ENCODE measurements at places on chromosomes 11 and 22.

DNA sequence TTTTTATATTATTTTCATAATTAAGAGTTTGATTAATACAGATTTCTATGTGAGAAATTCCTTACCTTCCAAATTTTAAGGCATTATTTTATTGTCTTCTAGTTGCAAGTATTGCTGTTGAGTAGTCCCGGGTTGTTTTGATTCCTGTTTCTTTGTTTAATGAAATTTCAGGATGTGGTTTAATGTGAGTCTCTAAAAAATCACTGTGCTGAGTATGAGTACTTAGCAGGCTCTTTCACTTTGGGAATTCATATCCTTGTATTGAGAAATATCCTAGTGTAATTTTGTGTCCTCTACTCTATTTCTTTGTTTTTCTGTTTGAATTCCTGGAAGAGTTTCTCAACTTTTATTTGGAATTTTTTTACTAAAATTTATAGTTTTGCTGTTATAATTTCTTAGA, 113.2 kb downstream of the TMEM135 start:
- DNase-seq = no peak

- DNase-seq = no peak
Observed at GRCh38 chr11:118673361-118674081, 5.9 kb downstream of the TREH start.

DNA sequence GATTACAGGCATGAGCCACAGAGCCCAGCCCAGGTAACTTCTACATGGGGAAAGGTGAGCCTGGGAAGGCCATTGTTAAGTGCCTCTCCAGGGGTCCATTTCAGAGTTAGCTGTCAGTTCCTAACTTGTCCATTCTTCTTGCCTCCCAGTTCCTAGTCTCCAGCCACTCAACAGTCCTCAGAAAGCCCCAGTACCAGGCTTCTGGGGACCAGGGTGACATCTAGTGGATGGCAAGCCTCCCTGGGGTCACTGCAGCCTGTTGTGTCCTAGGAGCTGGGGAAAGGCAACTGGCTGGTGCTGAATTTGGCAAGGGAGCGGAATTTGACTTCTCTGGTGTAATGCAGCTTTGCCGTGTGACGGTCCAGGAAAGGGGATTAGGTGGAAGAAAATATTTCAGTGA, 2.1 kb downstream of the LGALS12 start:
- peak; percentile 28 for DNase-seq

GRCh38 chr11:64291262-64291751, at the start of gene KCNK4:
KCNK4 (plus strand) TSS chr11:64291302; CDS start chr11:64293019, 1,717 bp downstream.
- no peak for DNase-seq

- no peak for DNase-seq
Observed at GRCh38 chr11:44835938-44836337, 109.2 kb downstream of the TSPAN18 start.

DNA sequence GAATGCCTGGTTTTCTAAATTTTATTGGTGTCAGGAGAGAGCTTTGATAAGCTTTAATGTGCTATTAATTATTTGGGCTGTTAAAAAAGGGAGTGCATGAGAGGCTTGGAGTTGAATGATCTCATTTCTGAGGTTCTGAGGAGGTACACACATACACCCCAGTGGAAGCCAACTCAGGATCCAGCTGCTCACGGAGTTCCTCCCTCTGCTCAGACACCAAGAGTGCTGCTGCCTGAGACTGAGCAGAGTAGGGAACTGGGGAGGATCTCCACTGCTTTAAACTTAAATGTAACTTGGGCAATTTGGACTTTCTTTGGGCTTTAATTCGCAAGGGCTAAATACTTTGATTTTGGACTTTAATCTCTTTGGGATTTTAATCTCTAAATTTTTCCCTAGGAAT, 414.4 kb upstream of the CADM1 start:
- DNase-seq = no peak

GRCh38 chr11:133636711-133637355, 104.5 kb upstream of the OPCML start:
- DNase-seq = no peak

DNA sequence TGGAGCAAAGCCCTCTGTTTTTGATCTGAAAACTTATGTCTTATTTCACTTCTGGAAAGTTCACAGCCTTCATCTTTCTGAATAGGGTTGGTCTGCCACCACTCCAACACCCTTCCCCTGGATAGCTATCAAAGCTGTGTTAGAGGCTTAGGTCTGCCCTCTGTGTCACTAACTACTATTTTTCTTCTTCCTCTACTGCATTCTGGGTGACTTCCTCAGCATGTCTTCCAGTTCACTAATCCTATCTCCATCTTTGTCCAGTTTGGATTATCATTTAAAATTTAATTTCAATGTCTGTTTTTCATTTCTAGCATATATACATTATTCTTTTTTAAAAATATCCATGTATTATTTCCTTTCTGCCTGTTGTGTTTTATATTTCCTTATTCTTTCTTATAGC, 84.6 kb downstream of the ZNRF3 start:
- DNase-seq = no peak

DNA sequence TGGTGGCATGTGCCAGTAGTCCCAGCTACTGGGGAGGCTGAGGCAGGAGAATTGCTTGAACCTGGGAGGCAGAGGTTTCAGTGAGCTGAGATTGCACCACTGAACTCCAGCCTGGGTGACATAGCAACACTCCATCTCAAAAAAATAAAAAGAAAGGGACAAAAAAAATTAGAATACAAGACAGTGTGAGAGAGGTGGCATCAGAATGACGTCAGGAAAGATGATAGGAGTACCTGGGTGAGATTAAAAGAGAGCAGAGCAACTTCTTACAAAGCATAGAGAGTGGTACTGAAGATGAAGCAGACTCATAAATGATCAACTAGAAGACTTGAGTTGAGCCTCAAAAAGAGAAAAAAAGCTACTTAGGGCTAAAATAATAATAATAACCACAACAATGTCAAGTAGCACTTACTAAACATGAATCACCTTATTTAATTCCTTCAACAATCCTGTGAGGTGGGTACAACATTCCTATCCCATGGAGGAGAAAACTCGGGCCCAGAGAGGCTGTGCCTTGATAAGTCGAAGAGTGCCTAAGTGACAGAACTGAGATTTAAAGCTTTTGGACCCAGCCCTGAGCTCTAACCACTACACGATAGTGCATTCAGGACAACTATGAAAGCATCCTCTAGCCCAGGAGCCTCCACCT, 5.2 kb upstream of the SLN start:
- no peak for DNase-seq

GRCh38 chr22:20558534-20558933, 51.1 kb downstream of the MED15 start:
- DNase-seq = no peak

- peak; percentile 13 for DNase-seq
Observed at GRCh38 chr11:70158201-70158600, 44.9 kb upstream of the FADD start.

GRCh38 chr11:63573881-63574855, 11.0 kb upstream of the PLAAT2 start:
- no peak for DNase-seq

- DNase-seq = no peak
Observed at GRCh38 chr22:29733362-29734201, 13.8 kb downstream of the CABP7 start.

GRCh38 chr11:29641201-29641600, 375.6 kb downstream of the KCNA4 start:
- DNase-seq = no peak

- DNase-seq = no peak
Observed at GRCh38 chr11:132589791-132590190, 942.5 kb downstream of the OPCML start.

- no peak for DNase-seq
Observed at GRCh38 chr22:35275580-35275979, 18.3 kb downstream of the HMGXB4 start.

DNA sequence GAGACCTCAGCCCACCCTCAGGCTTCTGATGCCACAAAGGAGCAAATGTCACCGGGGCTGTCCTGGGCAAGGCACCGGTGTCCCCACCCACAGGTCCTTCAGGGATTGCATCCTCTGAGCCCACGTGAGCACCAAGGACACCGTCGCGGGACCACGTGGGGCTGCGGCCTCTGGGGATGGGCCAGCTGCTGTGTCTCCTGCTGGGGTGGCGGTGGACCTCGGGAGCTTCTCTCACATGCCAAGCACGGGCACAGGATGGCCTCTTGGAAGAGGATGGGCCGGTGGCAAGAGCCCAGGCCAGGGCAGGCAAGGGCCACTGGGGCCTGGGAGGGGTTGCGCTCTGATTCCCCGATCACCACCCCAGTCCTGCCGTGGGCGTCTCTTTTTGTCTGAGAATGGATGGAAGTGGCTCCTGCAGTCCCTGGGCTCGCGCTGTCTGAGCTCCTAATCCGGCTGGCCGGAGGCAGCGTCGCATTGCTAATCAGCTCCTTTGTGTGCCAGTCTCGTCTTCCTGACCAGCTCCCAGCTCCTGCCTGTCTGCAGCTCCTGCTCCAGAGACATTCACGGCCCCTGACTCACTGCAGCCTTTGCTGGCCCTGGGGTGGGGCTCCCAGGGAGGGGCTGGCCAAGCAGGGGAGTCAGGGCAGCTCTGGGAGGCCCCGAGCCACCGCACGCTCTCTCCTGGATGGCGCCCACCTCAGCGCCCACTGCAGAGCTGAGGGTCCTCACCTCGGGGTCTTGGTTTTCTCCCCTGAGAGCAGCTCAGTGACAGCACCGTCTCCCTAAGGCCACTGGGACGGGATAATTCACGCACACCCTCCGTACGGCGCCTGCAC, 146.7 kb downstream of the CTTN start:
- no peak for DNase-seq

GRCh38 chr22:44685384-44686056, 16.5 kb upstream of the PRR5 start:
- peak; percentile 35 for DNase-seq

GRCh38 chr22:43308836-43309235, 34.3 kb downstream of the SCUBE1 start:
- DNase-seq = no peak

GRCh38 chr11:44219830-44220796, 89.8 kb downstream of the ALX4 start:
- no peak for DNase-seq

DNA sequence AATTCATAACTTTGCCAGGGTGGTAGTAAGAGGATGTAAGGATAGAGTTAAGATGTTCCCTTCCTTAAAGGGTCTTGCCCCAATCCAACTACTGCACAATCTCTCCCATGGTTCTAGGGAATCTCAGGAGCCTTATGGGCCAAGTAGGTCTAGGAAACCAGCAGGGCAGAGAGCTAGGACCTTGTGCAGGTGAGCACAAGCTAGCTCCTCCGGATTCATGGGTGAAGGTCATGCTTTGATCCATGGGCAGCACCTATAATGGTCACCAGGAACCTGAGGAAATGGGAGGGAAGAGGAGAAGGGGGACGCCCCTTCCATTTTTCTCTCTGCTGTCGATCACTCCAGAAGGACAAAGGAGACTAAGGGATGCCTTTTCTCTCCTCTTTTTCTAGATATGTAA, 16.8 kb downstream of the KCNJ11 start:
- peak; percentile 61 for DNase-seq

DNA sequence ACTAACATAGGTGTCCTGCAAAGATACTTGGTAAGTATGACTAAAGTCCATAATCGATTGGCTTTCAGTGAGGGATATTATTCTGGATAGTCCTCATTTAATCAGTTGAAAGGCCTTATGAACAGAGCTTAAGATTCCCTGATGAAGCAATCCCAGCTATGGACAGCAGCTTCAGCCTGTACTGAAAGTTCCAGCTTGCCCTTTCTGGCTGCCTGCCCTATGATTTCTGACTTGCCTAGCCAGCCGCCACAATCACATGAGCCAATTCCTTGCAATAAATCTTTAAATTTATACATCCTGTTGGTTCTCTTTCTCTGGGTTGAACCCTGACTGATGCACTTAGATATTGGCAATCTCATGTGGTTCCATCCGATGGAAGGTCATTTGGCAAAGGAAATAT, 759.0 kb upstream of the API5 start:
- DNase-seq = no peak

- no peak for DNase-seq
Observed at GRCh38 chr11:112880495-112880894, 80.7 kb upstream of the NCAM1 start.

DNA sequence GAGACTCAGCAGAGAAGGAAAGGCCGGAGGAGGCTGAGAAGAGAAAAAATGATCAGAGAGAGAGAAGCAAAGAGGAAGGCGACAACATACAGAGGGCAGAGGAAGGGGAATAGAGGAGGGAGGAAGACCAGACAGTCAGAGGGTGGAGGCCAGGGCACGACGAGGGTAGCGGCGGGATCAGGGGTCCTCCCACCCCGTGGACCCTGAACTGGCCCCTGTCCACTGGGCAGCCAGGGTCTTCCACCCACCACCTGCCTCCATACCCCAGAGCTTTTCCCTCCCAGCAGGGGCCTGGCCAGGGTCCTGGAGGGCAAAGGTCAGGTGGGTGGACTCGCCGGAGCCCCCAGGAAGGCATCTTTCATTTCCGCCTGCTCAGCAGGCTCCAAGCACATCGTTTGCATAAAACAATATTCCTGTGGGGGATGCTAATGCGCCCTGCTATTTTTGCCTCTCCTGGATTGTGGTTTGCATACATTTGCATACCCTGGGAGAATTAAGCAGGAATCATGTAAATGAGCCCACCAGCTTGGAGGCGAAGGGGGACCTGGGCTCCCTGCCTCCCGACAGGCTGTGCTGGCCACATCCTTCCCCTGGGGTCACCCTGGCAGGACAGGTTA, 394.1 kb downstream of the MN1 start:
- no peak for DNase-seq

GRCh38 chr22:20153945-20154344, 3.1 kb upstream of the CCDC188 start:
- no peak for DNase-seq

- no peak for DNase-seq
Observed at GRCh38 chr11:58493676-58494075, 14.2 kb downstream of the OR5B21 start.

DNA sequence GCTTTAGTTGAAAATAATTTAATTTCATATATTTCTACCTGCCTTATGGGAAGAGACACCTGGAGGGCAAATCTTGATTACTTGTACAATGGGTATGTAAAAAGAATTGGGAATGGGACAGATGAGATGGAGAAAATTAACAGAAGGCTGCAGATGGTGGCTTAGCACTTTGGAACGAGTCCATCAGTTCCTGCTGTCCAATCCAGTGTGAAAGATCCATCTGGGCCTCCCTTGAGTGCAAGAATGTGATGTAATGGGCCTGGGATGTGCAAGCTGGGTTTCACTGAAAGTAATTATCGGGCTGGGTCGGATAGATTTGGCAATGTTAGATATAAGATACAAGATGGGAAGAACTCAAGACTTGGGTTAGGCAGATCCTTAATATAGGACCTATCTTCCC, 42.0 kb downstream of the CECR2 start:
- DNase-seq = no peak

- no peak for DNase-seq
Observed at GRCh38 chr22:47919001-47919441, 1156.6 kb downstream of the TBC1D22A start.

- DNase-seq = no peak
Observed at GRCh38 chr11:32080361-32080980, 10.4 kb upstream of the RCN1 start.

GRCh38 chr11:36089920-36090319, 146.1 kb downstream of the LDLRAD3 start:
- DNase-seq = no peak

DNA sequence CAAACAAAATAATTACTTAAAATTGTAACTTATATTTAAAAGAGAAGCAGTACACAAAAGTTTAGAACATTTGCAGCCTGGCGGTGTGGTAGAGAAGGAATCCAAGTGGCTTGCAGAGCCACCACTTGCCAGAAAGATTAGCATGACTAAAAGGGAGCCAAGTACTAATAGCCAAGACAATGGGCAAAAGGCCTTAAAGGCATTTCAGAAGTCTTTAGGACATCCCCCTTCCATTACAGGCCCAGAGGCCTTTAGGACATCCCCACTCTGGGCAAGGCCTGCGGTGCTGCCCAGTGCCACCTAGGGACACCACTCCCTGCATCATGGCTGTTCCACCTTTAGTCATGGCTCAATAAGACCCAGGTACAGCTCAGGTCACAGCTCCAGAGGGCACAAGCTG, 32.4 kb downstream of the TMEM225 start:
- no peak for DNase-seq
